Stimulated activated naive CD4-positive, alpha-beta T cell (primary cell): ENCODE measurements at places on chromosomes 1 and 21.

- no peak for DNase-seq
These were observed 60.1 kb downstream of the COL18A1 start for GRCh38 chr21:45465105-45465504.

- DNase-seq, result no peak
These were observed 4.3 kb downstream of the OR2C3 start for GRCh38 chr1:247531937-247532336.

- DNase-seq, result no peak
These were observed 288.1 kb downstream of the DPYD start for GRCh38 chr1:97632776-97633175.

GRCh38 chr1:204780630-204781029 is 90.0 kb upstream of the NFASC start:
- DNase-seq, result no peak

GRCh38 chr1:172224871-172225270 is 195.6 kb upstream of the C1orf105 start:
- DNase-seq, result no peak

- no peak for DNase-seq
These were observed 59.7 kb downstream of the ATP1A1 start for GRCh38 chr1:116432655-116433265.

DNA sequence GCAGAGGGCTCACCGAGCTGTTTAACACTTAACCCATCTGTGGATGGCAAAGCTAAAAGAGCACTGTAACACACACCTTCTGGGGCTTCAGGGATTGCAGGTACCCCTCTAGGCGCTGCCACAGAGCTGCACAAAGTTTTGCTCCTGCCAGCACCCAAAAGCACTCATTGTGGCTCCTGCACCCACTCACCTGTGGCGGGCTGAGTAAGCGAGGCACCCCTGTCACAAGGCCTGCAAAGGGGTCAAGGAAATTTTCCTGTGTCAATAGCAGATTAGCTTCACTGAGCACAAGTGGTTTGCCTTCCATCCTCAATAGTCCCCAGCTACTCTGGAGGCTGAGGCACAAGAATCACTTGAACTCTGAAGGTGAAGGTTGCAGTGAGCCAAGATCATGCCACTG is 29.5 kb upstream of the KCNK1 start:
- no peak for DNase-seq

GRCh38 chr1:34597877-34598514 is 156.9 kb upstream of the GJB5 start:
- DNase-seq, result peak; percentile 1

DNA sequence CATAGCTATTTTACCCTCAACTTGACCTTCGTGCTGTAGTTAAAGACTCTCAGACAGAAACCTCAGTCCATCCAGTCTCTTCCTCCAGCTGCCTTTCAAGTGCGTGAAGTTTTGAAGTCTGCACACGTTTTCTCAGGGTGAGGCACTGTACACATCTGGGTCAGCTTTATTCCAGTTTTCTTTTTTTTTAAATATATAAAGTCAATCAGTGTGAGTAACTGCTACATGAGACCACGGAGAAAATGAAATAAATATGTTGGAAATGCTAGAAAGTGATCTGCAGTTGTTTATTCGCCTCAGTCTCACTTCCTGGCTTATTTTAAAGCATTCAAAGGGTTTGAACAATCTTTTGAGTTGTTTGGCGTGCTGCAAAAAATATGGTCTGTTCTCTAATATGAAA is 135.7 kb downstream of the ROR1 start:
- DNase-seq, result no peak

DNA sequence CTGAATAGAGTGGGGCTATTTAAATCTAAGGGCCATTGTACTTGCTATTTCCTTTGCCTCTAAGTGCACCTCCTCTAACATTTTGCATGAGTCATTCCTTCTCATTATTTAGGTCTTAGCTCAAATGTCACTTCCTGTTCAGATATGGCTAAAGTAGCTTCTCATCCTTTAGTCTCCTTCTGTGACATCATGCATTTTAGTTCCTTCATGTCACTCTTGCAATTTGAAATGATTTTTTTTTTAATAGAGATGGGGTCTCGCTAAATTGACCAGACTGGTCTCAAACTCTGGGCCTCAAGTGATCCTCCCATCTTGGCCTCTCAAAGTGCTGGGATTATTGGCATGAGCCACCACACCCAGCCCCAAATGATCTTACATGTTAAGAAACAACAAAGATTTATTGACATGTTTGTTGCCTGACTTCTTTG is 6.6 kb downstream of the TBX19 start:
- no peak for DNase-seq

DNA sequence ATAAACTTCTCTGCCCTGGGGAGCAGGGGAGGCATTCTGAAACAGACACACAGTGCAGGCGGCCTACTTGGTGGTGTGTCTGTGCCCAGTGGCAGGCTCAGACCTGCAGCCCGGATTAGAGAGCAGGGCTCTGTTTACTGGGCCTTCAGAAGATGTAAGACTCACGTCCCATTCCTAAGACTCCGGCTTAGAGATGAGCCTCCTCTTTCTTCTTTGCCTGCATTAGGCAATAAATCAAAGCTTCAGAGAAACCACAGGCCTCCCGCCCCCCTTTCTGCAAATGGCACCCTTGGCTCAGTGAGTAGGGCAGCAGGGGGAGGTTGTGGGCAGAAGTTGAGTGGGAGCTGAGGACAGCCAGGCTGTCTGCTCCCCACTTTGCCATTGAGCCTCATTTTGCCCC is 35.8 kb downstream of the LGR6 start:
- DNase-seq, result no peak

DNA sequence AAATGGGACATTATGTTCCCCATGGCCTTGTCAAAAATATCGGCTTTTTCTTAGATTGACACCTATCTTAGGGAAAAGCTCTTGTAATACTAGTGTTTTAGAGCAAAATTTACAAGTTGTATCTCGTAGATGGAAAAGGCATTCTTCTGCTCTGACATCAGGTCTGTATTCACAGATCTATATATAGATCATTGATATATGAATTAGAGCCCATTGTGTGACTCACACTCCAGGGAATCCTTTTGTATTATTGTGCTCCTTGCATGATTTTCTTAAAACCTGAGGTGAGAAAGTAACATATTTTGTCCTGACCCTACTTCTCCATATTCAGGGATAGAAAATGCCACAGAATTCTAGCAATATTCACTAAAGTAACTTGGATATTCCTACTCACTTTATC is 1160.8 kb upstream of the B3GALT2 start:
- no peak for DNase-seq

DNA sequence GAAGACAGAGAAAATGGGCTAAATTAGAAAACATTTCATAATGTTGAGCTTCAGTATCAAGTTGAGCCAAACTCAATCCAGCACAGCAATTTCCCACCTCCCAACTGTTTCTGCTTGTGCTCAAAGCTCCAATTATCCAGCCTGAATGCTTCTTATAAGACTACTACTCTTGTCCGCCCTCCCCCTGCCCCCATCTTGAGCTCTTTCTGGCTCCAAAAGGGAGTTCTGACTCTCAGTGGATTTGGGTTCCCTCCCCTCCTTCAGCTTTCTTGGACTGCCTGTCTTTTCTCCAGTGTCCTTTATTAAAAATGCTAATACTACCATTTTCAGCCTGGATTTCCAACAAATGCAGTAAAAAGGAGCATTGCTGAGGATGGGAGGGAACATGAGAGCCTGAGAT is 174.8 kb downstream of the ASTN1 start:
- DNase-seq, result no peak

DNA sequence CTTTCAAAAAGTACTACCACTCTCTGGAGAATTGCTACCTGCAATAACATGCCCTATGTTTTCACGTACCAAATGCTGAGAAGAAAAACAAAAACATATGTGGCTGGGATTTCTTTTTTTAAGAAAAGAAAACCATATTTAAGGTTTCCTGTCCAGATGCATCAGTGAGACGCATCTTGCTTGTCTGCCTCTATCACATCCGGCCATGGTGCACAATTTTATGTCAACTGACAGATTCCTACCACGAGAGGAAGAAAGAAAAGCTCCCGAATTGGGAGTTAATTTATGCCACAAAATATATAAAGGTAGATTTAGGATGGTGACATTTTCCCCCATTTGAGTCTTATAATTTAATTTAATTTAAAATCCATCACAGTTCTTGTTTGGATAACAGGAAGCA is 62.3 kb upstream of the COL24A1 start:
- DNase-seq, result no peak

DNA sequence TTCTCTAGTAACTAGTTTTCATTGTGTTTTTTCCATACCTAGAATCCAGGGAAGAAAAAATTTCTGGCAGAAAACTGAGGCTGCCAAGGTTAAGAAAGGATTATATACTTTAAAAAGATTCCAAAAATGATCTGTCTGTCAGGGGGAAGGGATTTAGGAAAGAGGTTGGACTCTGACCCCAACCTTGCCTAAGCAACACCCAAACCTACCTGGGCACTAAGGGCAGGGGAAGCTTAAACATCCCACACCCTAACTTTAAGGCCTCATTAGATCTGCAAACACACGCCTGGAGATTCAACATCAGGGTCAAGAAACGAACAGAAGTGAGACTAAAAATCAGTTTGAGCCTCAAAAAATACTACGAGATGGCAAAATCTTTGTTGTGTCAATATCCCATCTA is 19.4 kb downstream of the KDM5B start:
- no peak for DNase-seq

- no peak for DNase-seq
These were observed 16.6 kb downstream of the SERINC2 start for GRCh38 chr1:31429583-31429982.

DNA sequence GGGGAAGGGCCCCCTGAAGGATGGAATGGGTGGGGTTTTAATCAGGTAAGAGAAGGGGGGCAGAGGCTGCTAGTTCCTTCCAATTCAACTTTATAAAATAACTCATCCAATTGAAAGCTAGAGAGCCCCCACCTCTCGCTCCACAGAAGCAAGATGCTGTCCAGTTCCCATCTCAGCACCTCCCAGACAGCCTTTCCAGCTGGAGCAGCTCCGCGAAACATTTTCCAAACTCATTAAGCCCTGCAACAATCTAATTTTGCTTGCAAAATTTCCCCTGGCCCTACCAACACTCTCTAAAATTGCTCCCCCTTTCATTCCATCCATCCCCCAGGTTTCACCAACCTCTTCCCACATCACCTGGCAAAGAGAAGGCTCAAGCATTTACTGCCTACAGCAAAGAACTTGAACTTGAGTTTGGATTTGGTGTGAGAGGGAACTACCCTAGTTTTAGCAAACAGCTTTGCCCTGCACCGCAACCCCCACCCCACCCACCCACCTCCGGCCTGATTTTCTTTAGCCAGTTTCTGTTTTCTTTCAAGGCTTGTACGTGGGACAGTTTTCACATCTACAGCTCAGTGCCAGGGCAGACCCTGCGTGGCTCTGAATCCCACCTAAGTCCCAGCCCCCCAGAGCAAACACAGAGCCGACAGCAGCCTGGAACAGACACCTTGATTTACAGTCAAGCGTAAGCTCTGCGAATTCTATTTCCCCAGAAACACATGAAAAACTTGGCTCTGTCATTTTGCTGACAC is 46.7 kb downstream of the SYF2 start:
- no peak for DNase-seq

GRCh38 chr1:10965546-10966226 is 46.8 kb upstream of the TARDBP start:
- DNase-seq, result peak; percentile 51

- DNase-seq, result no peak
These were observed 578.5 kb upstream of the ZP4 start for GRCh38 chr1:238469146-238469631.
